KBM-7 (cell line): ENCODE measurements at places on chromosomes 7 and 10.
A peak's percentile ranks its signal among the peaks of the same experiment; 100 is the strongest.

GRCh38 chr7:127154101-127154500 is 98.6 kb downstream of the GRM8 start:
- no peak for DNase-seq

- DNase-seq: no peak
These were observed 219.2 kb downstream of the C7orf25 start for GRCh38 chr7:42692621-42693020.

- peak; percentile 36 for DNase-seq
These were observed 7.1 kb upstream of the SEMA3E start for GRCh38 chr7:83655951-83656556.

DNA sequence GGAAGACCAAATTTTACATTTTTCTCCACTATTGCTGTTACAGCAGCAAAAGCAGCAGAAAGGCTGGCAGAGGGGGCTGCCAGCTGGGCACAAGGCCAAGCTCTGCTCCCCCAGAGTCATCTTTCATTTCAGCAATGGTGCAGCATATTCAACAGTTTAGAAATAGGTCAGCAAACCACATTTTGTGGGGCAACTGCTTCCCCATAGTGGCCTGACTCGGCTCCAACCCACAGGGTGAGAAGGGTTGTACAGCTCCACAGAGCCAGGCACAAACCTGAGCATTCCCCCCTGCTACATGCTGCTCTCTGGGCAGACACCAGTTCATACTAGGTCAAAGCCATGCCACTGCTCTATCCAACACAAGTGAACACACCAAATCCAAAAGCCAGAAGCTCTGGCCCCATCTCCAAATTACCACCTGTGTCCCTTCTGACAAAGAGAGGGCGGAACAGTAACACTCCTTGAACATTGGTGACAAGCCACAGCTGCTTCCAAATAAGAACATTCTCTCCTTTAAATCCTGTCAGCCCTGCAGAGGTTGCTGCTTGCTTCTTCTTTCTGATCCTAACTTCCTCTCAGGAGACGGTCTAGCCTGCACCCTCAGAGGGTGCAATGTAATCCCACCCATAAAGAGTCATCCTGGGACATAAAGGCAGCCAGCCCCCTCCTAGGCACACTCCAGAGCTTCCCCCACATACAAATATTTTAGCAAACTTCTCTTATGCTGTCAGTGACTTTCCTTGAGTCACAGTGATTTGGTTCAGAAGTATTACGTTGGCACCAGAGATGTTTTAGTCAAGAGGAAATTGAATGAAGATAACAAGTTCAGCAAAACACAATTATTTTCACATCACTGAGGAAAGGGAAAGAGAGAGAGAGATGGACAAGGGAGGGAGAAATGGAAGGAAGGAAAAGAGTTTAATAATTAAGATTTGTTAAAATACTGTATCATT is 39.0 kb upstream of the SLIT1 start:
- DNase-seq: no peak

DNA sequence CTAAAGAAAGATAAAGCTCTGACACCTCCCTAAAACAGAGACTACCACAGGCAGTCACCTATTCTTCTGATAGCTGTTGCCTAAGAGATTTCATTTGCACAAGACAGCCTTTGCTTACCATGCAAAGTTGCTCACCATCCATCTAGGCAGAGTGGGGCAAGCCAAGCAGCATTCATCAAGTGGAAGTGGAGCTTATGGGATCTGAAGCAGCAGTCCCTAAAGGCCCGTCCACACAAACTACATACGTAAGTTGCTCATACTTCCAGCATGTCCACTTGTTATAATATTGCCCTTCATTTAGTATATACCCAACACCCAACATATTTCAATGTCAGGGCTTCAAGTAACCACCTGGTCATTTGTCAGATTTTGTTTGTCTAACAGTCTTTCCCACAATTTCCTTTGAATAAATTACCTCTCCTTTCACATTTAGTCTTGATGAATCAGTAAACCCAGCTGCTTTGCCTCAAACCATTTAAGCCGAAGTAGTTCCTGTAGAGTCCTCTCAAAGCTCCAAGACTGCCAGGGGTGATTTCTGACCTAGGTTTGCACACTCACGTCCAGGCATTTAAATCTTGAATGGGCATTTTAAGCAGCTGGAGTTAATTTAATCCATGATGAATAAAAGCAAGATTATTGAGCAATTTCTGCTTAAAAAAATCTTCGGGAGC is 67.9 kb downstream of the ATAD1 start:
- DNase-seq: no peak

DNA sequence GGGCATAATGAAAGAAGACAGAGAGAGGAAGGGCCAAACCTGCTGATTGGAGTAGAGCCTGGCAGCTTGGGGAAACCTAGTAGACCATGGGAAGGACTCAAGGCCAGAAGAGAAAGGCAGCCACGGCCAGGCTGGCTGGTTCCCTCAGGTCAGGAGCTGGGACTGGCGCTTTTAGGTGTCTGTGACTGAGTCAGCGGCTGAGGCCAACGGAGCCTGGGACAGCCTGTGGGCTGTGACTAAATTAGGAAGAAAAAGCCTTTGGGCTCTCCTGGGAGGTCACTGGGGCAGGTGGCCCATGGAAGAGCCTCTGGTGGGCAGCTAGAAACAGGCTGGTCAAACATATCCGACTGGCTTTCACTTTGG is 108.9 kb upstream of the PDCD4 start:
- no peak for DNase-seq

- DNase-seq: no peak
These were observed 9.5 kb downstream of the C7orf25 start for GRCh38 chr7:42902331-42902730.
